ENCODE measurements at places on chromosomes 1 and 21.

DNA sequence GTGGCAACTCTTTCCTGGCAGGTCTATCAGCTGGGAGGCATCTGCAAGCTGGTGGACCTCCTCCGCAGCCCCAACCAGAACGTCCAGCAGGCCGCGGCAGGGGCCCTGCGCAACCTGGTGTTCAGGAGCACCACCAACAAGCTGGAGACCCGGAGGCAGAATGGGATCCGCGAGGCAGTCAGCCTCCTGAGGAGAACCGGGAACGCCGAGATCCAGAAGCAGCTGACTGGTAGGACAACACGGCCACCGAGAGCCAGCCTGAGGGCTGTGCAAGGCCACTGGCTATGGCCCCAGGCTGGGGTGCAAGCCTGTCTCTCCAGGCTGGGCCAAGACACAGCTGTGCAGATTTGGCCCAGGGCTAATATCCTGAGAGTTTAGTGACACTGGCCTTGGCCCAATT, 34.2 kb downstream of the PKP1 start:
- DNase-seq: no peak

DNA sequence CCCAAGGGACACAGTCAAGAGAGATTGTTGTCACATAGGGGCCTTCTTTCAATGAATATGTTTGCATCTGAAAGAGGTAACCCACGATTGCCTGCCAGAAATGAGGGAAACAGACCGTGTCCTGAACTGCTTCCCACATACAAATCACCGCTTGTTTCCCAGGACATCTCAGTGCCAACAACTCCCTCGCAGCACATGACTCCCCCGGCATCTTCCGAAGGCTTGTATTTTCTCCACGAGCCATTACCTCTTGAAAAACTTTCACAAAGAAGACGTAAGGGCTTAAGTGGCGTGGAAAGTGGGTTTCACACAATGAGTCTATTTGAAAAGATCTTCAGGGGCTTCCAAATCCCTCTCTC, 31.6 kb upstream of the PDE9A start:
- peak; percentile 47 for DNase-seq

GRCh38 chr1:116232989-116233514, 121.9 kb downstream of the MAB21L3 start:
- DNase-seq: no peak

GRCh38 chr1:29650476-29650875, 414.2 kb downstream of the PTPRU start:
- no peak for DNase-seq

GRCh38 chr1:180156631-180157091, 2.0 kb downstream of the QSOX1 start:
- no peak for DNase-seq

DNA sequence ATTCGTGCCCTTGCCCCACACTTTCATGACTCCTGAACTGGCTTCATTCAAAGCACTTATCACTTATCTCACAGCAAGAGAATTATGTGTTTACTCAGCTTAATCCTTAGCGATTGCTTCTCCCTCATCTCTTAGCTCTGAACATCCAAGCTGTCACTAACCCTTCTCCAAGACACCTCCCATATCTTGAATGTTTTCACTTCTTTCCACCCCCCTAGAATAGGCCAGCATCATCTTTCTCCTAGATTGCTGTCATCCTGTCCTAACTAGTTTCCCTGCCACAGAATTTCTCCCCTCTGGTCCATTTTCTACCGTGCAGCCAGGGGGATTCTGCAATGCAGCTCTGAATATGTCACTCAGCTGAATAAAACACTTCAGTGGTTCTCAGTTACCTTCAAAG, 68.6 kb upstream of the SPATA6 start:
- no peak for DNase-seq

DNA sequence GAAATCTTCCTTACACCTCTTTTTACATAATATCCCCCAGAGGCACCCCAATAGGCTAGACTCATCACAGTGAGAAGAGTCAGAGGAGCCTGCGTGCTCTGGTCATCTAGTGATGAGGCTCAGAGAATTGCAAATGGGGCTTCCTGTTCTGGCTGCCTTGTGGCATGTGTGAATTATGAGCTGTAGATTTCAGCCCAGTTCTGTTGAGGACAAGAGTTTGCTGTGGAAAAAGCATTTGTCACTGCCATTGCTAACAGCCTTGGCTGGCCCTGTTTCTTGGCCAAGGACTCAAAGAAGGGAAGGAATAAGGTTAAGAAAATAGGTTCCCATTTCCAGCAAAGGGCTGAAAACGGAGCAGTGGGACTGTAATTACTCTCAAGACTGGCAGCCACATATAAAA, 30.7 kb downstream of the MRAP start:
- DNase-seq: no peak

DNA sequence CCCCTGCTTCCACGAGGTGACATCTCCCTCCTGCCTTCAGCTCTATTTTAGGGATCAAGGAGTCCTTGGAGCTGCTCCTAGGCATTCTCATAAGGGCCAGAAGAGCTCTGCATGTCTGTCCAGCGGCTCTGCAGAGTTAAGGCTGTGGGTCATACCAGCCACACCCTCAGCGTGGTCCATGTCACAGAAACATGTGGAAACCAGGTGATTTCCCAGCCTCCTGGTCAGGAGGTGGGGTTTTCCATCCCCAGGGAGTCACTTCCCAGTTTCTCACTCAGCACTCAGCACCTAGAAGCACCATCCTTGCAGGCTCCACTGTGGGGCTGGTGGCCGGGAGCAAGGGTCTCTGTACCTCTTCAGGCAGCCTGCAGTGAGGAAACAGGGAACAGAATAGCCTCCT, 1.4 kb upstream of the TNFRSF1B start:
- DNase-seq: no peak

- no peak for DNase-seq
Measured at GRCh38 chr21:41683815-41684214, 83.0 kb downstream of the RIPK4 start.

- no peak for DNase-seq
Measured at GRCh38 chr1:27475720-27476119, 14.2 kb downstream of the WASF2 start.

DNA sequence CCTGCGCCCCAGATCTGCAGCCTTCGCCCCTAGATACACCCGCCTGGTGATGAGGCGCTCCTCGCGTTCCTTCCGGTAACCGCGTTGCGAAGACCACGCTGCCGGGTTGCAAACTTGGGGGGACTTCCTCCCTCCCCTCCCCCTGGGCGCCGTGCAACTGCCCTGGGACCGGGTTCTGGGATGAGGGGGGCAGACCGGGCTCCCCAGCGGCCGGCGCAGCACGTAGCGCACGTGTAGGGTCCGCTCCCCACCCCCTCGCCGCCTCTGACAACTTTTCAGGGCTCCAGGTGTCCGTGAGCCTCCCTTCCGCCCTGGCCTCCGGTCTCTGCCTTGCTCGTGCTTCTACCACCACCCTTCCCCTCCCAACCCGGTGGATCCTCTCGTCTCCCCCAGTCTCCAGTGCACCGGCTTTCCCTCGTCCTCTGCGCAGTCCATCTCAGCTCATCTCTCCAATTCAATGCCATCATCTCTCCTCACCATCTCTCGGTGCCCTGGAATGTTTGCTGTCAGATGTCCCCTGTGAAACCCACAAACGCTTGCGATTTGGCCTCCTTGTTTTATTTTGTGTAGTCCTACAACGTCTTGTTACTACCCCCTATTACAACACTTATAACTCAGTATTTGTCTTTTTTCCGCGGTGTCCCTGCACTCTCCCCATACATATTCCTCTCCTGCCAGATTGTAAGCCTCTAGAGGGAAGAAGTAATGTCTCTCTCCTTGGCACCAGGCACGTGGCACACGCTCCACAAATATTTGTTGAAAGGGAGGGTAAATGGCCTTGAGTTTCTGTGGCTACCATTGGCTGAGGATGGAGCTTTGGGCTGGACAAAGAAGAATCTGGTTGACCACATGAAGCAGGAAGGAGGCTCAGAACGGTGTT, 782 bp downstream of the PCAT6 start:
- no peak for DNase-seq

DNA sequence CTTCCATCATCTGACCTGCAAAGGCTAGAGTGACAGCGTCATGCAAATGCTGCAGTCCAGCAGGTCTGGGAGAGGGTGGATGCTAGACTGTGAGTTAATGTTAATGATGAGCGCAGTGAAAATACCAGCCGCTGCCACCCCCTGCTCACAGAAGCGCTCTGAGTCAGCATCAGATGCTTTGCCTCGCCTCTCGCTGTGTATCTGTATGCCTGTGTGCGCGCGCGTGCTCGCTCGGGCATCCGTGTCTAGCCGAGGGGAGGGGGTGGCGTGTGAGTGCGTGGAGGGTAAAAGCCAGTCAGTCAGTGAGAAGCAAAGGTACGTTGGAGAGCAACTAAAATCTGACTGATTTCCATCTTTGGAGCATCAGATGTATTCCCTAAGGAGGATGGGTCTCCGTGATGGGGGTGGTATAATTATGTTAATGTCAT, 858.7 kb downstream of the USP25 start:
- DNase-seq: peak; percentile 63

DNA sequence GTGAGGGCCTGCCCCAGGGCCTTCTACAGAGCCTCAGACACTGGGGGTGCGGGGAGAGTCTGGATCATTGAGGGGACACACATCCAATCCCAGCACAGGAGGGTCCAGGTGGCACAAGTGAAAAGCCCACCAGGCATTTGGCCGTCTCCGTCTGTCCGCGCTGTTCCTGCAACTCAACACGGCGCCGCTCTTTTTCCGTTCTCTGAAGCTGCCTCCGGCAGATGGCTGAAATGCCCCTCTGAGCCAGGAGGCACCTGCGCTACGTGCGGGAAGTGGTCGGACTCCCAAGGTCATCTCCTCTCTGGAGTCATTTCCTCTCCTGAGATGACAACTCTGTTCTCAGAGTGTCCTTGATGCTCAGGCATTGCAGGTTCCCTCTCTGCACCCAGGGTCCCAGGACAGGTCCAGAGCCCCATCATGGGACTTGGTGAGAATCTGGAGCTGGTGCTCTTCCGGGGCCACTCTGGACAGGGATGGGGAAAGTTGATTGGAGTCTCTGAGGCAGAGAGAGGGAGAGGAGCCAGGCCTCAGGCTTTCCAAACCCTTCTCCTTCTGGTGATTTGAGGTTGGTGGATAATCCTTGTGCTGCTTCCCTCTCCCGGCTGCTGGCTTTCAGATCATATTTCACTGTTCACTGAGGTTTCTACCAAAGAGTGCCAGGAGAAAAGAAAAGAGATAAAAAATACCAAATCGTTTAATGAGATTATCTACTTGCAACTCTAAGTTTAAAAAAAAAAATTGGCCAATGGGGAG, 14.0 kb upstream of the MIXL1 start:
- DNase-seq: no peak

DNA sequence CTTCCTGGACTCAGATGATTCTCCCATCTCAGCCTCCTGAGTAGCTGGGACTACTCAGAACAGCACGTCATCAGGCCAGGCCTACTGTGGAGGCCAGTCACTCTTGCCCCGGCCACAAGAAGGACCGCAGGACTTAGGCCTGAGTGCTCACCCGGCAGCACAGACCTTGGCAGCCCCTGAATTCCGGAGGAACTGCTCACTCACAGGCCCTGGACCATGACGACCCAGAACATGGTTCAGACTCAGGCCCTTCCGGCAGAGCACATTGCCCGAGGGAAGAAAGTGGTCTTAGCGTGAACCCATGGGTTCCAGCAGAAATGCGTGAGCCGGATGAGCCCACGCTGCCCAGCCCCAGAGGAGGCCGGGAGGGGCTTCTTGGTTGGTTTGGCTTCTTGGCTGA, 177.3 kb upstream of the TMEM51 start:
- no peak for DNase-seq

DNA sequence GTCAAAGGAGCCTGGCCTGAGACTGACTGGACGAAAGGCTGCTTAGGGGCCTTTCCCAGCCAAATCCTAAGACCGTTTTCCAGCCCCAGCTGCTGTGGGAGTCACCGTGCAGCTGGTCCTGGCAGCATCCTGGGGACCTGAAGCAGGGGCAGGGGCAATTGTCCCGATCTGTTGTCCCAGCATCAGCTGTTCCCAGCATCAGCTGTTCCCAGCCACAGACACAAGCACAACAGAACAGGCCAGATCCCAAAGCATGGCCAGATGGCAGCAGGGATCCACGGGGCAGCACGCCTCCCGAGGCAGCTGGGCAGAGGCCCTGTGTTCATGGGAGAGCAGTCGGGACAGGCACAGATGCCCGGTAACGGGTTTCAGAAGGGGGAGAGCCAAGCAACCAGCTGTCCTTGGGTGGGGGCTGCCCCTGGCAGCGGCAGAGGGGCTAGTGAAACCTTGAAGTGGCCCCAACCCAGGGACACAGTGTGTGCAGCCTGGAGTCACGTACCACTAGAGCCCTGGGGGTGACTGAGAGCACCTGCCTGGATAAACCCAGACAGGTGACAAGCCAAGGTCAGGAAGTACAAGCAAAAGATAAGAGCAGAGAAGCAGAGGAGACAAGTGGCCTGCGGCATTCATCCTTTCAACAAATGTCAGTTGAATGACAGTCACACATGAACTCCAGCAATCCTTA, 13.3 kb downstream of the CELA2B start:
- peak; percentile 74 for DNase-seq

- no peak for DNase-seq
Measured at GRCh38 chr1:184393962-184394361, 7.1 kb downstream of the C1orf21 start.

DNA sequence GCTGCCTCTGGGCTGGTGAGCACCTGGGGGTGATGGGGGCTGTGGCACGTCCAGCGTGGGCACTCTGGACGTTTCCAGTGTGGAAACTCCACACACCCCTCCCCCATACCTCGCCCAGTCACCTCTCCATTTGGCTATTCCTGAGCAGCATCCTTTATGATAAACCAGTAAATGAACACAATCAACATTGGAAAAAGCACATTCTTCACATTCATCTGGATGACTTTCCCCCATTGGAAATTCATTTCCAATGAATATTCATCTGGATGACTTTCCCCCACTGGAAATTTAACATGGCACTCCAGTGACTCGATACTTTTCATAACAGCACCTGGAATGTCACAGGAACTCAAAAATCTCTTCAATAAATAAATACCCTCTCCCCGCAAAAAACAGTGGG, 104.8 kb upstream of the KRTAP19-8 start:
- no peak for DNase-seq

DNA sequence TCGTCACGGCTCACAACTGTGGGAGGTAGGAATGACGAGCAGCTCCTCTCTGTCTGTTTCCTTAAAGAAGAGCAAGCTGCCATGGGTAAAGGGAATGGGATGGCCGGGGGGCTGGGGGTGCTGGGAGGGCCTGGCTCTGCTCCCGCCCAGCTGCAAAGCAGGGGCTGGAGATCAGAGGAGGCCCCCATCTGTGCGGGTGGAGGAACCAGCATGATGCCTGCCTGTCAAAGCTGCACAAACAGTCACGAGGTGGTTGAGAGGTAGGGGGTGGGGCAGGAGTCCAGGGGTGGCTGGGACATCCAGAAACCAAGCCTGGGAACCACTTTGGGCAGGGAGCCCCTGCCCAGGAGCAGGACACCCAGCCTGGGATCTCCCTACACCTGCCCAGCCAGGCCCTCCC, 12.6 kb downstream of the SLC41A1 start:
- no peak for DNase-seq

- no peak for DNase-seq
Measured at GRCh38 chr1:53655931-53656746, 82.8 kb downstream of the GLIS1 start.

- no peak for DNase-seq
Measured at GRCh38 chr1:33003657-33004056, 33.0 kb downstream of the AK2 start.

GRCh38 chr1:20586953-20587660, 1.8 kb upstream of the CDA start:
- no peak for DNase-seq

GRCh38 chr1:156583821-156584622, 4.5 kb downstream of the TTC24 start:
- no peak for DNase-seq

- DNase-seq: no peak
Measured at GRCh38 chr1:7615138-7615537, 156.0 kb upstream of the VAMP3 start.
